ENCODE measurements at places on chromosomes 4 and X.

DNA sequence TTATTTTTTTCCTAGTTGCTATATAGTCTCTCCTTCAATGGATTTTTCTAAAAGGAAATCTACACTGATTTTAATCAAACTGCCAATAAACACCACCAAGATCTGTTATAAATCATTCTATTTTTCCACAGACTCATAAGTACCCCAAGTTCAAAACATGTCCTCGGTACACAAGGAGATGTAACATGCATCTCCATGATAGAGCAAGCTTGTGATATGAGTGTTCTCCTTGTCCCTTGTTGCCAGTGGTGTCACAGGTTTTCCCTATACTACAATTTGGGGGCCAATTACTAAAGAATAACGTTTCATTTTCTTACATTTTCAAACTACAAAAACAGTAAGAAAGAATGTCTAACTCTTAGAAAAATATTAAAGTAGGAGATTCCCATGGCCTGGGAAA, 491 bp downstream of the ARHGEF6 start:
- no peak for DNase-seq

DNA sequence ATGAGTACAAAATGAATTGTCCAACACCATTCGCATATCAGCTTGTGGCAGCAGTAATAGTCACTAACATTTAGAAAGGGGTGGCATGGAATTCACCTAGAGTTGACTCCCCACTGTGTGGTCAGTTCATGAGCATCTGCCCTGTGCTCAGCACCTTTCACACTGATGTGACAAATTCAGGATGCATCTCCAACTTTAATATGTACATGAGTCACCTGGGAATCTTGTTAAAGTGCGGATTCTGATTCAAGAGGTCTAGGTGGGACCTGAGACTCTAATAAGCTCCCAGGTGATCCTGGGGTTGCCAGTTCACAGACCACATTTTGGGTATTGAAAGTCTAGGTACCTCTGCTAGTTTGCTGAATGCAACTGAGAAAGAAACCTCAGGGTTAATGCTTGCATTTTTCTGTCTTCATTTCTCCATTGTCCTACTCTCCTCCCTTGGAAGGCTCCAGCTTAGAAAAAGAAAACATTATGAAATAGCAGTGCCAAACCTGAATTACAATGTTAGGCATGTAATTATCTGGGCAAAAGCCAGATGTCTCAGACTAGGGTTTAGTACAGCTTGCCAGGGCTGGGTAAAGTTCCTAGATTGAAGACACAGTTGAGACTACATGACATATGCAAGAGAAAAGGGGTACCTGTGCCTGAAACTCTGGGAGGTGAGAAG, 32.7 kb downstream of the TMSB4X start:
- DNase-seq = no peak

DNA sequence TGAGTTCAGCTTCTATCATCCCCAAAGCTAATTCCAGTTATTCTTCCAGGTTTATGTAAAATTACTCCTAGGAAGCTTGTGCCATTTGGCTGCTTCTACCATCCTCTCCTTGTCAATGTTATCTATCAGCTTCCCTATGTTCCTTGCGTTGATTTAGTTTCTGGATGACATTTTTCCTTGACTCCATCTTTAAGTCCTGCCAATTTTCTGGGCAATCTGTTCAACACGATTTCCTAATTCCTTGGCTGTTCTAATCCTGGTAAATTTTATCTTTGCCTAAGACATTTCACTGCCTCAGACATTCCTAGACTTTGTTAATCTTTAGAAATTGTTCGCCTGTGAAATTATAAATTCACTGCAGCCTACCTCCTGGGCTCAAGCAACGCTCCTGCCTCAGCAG, 125.1 kb downstream of the PDS5A start:
- DNase-seq = no peak

- no peak for DNase-seq
Measured at GRCh38 chr4:169033660-169034059, 23.6 kb upstream of the CBR4 start.

- DNase-seq = no peak
Measured at GRCh38 chrX:123859409-123859845, 426 bp upstream of the XIAP start.

- no peak for DNase-seq
Measured at GRCh38 chr4:57554556-57555092, 444.4 kb upstream of the IGFBP7 start.

DNA sequence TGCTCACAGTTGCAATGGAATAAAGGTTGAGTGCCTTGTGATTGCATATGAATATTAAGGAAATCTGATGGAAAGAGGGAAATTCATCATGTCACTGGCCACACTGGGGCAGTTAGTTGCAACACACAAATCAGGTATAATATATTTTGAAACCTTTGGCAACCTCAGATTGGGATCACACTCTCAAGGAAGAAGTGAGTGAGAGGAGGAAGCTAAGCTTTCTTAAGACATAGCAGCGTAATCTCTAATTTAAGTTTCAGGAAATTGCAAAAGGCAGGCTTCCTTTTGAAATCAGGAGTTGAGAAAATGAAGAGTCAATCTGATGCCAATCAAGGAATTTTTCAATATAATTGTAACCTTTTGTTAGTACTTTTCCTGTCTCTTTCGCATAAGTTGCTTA, 12.3 kb upstream of the CLTRN start:
- DNase-seq = no peak

GRCh38 chrX:107741404-107741790, 34.2 kb downstream of the TSC22D3 start:
- DNase-seq = no peak

DNA sequence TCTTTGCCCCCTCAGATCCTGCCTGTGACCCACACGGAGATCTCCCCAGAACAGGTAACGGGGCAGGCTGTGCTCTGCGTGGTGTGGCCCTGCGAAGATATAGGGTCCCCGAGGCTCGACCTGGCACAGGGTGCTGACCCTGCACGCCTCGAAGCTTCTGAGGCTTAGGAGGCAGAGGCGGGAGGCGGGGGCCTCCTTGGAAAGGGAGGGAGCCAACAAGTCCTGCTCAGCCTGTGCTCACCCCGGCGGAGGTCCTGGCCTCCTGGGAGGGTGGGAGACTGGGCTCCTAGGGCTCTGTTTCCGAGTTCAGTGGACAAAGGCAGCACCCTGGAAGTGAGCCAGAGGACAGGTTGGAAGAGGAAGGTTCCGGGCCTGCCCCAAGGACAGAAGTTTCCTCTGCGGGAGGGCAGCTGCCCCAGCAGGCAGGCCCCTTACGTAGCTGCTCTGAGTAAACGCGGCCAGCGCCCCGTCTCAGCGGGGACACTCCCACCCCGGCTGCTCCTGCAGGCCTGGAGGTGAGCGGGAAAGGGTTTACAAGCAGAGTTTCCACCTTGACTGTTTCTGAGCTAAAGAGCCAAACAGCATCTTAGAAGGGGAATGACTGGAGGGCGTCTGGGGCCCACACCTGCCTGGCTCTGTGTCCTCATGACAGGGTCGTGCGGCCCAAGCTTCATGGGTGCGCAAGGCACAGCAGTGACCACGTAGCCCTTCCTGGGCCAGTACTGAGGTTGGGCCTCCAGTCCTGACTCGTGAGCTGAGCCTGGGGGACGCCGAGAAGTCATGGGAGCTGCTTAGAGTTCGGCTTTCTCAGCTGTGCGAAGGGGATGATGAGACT, 16.1 kb downstream of the TMEM175 start:
- DNase-seq = no peak

GRCh38 chr4:122781486-122781885, 45.1 kb upstream of the FGF2 start:
- no peak for DNase-seq

- DNase-seq = no peak
Measured at GRCh38 chrX:70439016-70439415, 5.6 kb upstream of the DLG3 start.

DNA sequence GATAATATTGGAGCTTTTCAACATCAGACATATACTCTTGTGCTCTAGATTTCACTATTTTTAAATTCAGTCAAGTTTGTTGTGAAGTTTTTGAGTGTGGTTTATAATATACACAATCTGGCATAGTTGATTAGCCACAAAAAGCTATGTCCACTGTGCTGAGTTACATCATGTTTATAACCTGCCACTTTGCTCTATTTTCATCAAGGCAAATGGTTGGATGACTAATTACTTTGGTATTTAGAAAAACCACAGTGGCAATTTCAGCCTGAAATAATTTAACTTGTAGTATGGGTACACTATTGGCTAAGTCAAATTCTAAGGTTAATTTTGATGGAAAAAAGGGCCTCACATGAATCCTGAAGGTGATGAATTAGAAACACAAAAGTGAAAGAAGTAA, 262.6 kb downstream of the C4orf33 start:
- DNase-seq = no peak

DNA sequence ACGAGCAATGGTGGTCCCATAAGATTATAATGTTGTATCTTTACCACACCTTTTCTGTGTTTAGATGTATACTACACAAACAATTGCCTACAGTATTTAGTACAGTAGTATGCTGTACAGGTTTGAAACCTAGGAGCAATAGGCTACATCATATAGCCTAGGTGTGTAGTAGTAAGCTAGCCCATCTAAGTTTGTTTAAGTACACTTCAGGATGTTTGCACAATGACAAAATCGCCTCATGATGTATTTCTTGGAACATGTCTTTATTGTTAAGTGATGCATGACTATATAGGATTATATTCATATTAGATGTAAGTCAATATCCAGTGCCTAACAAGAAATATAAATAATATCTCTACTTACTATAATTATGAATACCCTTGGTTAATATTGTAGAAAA, 104.6 kb downstream of the SLC10A6 start:
- DNase-seq = no peak

GRCh38 chrX:86237482-86237881, 89.2 kb downstream of the DACH2 start:
- no peak for DNase-seq

DNA sequence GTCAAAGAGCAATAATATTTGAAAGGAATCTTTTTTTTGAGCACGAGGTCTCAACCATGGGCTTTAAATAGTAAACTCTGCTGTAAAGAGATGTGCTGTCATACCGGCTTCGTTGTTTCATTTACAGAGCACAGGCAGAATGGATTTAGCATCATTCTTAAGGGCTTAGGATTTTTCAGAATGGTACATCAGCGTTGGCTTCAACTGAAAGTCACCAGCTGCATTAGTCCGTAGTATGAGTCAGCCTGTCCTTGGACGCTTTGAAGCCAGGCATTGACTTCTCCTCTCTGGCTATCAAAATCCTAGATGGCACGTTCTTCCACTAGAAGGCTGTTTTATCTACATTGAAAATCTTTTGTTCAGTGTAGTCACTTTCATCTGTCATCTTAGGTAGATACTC, 23.6 kb downstream of the COX18 start:
- no peak for DNase-seq

- DNase-seq = no peak
Measured at GRCh38 chr4:118313098-118313497, 39.7 kb downstream of the PRSS12 start.

GRCh38 chr4:3440979-3441500, 728 bp upstream of the HGFAC start:
- DNase-seq = no peak

DNA sequence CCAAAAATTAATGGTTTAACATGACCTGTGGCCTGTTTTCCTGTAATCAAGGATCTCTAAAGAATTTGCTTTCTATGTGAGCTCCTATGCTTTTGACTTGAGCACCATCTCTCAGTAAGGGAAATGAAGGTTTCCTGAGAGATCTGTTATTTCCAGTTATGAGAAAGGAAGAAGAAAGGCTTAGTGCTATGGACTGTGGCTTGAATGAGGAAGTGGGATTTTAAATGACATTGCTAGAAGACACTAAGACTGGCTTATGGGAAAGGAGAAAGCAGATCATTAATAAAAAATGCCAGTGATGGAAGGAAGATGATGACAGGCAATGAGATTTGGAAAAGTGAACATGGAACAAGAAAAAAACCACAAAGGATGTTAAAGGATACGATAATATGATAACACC, 285.4 kb downstream of the OPHN1 start:
- no peak for DNase-seq

DNA sequence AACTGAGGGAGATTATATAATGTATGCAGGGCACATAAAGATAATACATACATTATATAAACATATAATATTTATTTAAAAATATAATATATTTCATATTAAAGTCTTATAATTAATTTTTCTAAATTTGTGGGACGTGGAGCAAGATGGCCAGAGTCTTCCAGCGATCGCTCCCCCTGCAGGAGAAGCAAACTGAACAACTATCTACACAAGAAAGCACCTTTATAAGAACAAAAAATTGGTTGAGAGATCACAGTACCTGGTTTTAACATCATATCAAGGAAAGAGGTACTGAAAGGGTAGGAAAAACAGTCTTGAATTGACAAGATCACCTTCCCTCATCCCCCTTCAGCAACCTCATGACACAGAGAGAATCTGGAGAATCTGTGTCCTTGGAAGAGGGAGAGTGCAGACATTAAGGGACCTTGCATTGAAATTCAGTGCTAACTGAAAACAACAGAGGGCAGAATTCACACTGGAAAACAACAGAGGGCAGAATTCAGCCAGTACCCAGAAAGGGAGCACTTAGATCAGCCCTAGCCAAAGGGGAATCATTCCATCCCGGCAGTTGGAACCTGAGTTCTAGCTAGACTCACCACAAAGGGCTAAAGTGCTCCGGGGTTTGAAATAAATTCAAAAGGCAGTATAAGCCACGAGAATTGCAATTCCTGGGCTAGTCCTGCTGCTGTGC, 262.5 kb upstream of the NDST3 start:
- no peak for DNase-seq

- no peak for DNase-seq
Measured at GRCh38 chr4:108878806-108879205, 116.0 kb upstream of the ETNPPL start.

DNA sequence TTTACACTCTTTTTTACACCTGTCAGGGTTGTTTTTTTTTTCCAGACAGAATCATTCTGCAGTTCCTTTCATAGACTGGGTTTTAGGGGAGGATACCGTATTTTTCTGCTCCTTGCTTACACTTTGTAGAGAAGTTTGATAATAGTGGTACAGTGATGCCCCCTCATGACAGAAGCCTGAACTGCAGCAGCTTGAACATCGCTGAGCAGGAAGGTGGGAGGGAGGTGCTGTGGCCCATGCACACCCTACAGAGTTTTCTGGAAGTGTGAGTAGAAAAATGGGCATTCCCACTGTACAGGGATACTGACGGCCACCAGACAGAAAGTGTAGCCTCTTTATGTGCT, 54.5 kb downstream of the RAB40A start:
- peak; percentile 74 for DNase-seq

DNA sequence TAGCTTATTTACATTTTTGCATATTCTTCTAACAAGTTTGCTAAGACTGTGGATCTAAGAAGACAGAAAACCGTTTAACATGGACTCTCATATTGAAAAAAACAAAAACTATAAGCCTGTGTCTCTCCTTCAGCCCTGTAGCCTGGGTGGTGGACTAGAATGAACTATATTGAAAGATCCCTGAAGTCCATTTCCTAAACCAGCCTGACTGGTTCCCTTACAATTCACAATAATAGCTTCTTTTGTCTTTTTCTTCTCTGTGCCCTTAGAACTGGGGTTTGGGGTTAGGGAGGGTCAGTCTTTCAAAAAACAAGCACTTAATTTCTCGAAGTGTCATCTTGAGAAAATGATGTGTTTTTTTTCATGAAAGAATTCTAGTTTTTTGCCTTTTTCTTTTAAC, 59.0 kb downstream of the GSTCD start:
- DNase-seq = no peak

DNA sequence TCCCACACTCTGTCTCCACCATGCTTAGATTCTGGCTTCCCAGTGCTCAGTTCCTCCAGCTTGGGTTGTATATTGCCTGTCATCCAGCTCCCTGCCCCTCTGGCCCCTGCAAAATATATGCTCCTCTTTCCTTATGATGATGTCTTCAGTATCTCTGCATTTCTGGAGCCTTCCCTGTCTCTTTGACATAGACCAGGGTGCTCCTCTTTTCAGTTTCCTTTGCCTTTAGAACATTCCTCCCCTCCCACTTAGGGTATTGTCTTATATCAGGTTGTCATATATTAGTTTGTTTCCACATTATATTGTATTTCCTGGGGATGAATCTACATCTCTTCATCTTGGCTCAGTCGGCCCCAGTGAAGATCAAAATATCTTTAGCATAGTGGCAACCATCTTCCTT, 526.4 kb downstream of the MID1IP1 start:
- no peak for DNase-seq
